ENCODE measurements at places on chromosomes 7 and 10. TPM values are rescaled to one million over a fixed set of nuclear protein-coding genes. Genes with fewer than 3 reads are reported as not detected.
A peak's percentile ranks its signal among the peaks of the same experiment; 100 is the strongest.

ACTL6B gene
- total RNA-seq = not detected

TES gene
- total RNA-seq = 215 TPM

JCAD gene
- total RNA-seq = 46.3 TPM

MCM7 gene
- total RNA-seq = 23.6 TPM

ITGB8 gene
- total RNA-seq = 11.9 TPM

GIMAP7 gene
- 21.4 TPM for total RNA-seq

- DNase-seq = no peak
- H3K27me3 ChIP-seq = no peaks in the 10 kb centered on the region
These were observed 103.9 kb downstream of the LRRC4 start for GRCh38 chr7:127927348-127927696.

GRCh38 chr7:2237109-2237602 lies 4.4 kb upstream of the MAD1L1 start:
- H3K36me3 ChIP-seq = peaks cover 28% of the 10 kb centered on the region
- no peak for DNase-seq
- H3K4me3 ChIP-seq = no peak overlapping the region
- H3K27ac ChIP-seq = peak overlapping the region; percentile 54

DNA sequence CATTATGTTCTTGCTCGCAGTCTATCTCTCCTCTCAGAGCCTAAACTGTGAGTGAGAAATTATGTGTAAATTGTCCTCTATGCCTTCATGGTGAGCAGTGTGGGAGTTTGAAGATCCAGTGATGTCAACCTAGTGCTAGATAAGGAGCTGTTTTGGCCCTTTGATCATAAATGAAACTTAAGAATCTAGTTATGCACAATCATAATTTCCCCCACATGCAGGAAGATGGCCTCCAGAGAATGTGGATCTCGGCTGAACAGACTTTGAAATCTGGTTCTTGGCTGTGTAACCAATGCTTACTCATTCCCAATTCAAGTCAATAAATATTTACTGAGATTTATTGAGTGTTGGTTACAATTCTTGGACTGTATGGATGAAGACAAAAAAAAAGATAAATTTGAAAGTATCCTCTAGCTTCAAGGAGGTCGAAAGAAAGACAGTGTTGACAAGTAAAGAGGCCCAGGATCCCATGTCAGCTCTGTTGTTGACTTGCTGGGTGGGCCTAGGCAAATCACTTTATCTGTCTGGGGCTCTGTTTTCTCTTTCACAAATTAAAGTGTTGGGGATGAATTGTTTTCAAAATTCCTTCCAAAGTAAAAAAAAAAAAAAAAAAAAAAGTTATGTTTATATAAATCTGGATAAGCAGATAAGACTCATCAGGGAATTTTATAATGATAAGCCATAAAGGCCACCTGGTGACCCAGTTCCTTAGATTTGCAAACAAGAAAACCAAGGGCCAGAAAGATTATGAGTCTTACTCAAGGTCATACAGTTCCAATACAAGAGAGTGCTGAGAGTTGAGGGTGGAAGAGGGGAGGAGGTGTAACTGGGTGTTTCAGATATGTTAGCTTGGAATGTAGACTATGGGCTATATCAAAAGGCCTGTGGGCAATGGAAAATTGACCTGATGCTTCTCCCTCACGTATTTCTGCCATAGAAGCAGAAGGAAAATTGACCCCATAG lies 969.9 kb downstream of the KCNMA1 start:
- no peaks in the 10 kb centered on the region for H3K36me3 ChIP-seq
- H3K27me3 ChIP-seq = no peaks in the 10 kb centered on the region
- H3K4me3 ChIP-seq = no peak overlapping the region

- H3K4me1 ChIP-seq = no peaks in the 10 kb centered on the region
- H3K27ac ChIP-seq = no peak within 1 kb of the TSS
- peak within 1 kb of the TSS; percentile 53 for H3K4me3 ChIP-seq
- no peaks in the 10 kb centered on the region for H3K27me3 ChIP-seq
- no peak for DNase-seq
These were observed at the start of gene IL2RA for GRCh38 chr10:6062101-6062771. Gene IL2RA (minus strand): TSS chr10:6062367. CDS start chr10:6062151, 216 bp downstream.

GRCh38 chr10:14502431-14502830 lies 171.7 kb upstream of the FRMD4A start:
- no peak overlapping the region for H3K27ac ChIP-seq
- H3K4me1 ChIP-seq = no peaks in the 10 kb centered on the region
- no peaks in the 10 kb centered on the region for H3K27me3 ChIP-seq
- DNase-seq = no peak
- H3K36me3 ChIP-seq = no peaks in the 10 kb centered on the region
- H3K4me3 ChIP-seq = no peak overlapping the region

- no peak overlapping the region for H3K27ac ChIP-seq
- no peaks in the 10 kb centered on the region for H3K4me1 ChIP-seq
- no peak overlapping the region for H3K4me3 ChIP-seq
- no peaks in the 10 kb centered on the region for H3K27me3 ChIP-seq
- H3K36me3 ChIP-seq = no peaks in the 10 kb centered on the region
- no peak for DNase-seq
These were observed 29.4 kb upstream of the AMPH start for GRCh38 chr7:38660427-38661099.

- no peaks in the 10 kb centered on the region for H3K4me1 ChIP-seq
- no peaks in the 10 kb centered on the region for H3K36me3 ChIP-seq
- H3K27ac ChIP-seq = no peak overlapping the region
- H3K4me3 ChIP-seq = no peak overlapping the region
- no peak for DNase-seq
These were observed 146.2 kb upstream of the NFE2L3 start for GRCh38 chr7:26005683-26006410.

DNA sequence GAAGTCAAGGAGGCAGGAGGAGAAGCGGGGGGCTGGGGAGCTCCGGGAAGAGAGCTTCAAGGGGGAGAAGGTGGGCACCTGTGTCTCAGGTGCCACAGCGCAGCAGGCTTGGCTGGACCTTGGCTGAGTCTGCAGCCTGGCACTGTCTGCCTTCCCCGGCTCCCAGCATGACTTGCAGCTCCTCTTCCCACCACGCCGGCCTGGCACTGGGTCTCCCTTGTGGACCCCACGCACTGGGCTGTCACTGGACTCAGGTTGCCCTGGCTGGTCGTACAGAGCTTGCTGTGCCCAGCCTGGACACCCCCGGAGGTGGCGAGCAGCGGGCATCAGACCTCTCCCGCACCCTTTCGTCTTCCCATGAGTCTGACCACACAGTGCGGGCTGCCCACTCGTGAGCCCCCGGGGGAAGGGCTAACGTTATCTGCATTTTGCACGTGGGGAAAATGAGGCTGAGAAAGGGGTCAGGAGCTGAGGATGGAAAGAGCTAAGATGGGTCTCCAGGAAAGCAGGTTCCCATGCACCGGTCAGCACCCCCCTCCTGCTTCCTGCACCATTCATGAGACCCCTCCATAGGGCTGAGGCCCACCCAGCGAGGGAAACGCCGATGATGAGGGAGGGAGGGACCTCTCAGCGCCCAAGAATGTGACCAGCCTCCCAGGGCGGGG lies 40.3 kb upstream of the PSMG3 start:
- H3K27ac ChIP-seq = no peak overlapping the region
- no peak overlapping the region for H3K4me3 ChIP-seq
- no peaks in the 10 kb centered on the region for H3K36me3 ChIP-seq
- H3K27me3 ChIP-seq = no peaks in the 10 kb centered on the region
- no peak for DNase-seq

GRCh38 chr10:102537367-102537766 lies 33.6 kb downstream of the SUFU start:
- H3K27me3 ChIP-seq = no peaks in the 10 kb centered on the region
- H3K36me3 ChIP-seq = no peaks in the 10 kb centered on the region
- DNase-seq = no peak
- H3K4me3 ChIP-seq = no peak overlapping the region

- H3K27ac ChIP-seq = peak overlapping the region; percentile 96
- peak overlapping the region; percentile 59 for H3K4me3 ChIP-seq
- H3K27me3 ChIP-seq = no peaks in the 10 kb centered on the region
- no peaks in the 10 kb centered on the region for H3K36me3 ChIP-seq
- peaks cover 63% of the 10 kb centered on the region for H3K4me1 ChIP-seq
These were observed 89.2 kb downstream of the RNF216 start for GRCh38 chr7:5692112-5692844.

DNA sequence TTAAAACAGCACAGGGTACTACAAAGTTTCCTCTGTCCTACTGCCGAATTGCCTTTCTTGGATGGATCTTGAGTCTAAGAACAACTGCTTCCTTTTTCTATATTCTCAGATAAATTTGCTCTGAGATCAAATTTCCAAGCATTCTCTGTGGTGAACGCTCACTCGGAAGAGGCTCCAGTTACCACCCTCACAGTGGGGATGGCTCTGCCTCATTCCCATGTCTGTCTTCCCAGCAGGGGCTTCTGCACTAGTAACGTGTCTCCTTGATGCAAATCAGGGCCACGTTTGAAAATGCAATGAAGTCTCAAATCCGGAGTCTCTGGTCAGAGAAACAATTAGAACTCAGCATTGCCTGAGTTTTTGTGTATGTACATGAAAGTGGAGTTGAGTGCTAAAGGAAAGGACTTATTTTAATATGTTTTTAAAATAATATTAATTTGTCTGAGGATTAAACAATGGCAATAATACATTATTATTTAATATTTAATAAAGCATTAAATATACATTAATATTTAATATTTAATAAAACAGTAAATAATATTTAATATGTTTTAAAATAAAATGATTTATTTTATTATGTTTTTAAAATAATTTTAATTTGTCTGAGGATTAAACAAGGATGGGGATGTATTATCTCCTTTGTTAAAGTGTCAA lies 61.8 kb downstream of the INHBA start:
- H3K27me3 ChIP-seq = no peaks in the 10 kb centered on the region
- no peaks in the 10 kb centered on the region for H3K4me1 ChIP-seq
- no peaks in the 10 kb centered on the region for H3K36me3 ChIP-seq
- no peak for DNase-seq
- no peak overlapping the region for H3K4me3 ChIP-seq
- no peak overlapping the region for H3K27ac ChIP-seq

GRCh38 chr7:22858640-22859561 lies 36.3 kb upstream of the TOMM7 start:
- H3K4me1 ChIP-seq = peaks cover 17% of the 10 kb centered on the region
- DNase-seq = no peak
- no peaks in the 10 kb centered on the region for H3K36me3 ChIP-seq
- H3K4me3 ChIP-seq = no peak overlapping the region
- peak overlapping the region; percentile 73 for H3K27ac ChIP-seq

DNA sequence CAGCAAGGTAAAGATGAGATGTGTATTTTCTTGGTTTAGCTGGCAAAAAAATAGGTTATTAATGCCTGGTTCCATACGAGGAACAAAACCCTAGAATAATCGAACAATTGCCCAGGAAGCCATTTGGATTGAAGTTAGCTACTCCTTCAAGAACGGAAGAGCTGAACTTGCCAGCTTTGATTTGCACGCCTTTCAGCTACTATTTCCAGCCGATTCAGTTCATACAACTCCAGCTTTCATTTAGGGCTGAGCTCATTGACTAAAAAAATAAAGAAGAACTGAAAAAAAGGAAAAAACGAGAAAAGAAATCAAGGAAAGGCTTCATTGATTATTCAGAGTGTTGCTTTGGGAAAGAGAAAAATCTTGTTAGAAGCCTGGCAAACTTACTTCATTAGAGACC lies 60.4 kb downstream of the PTN start:
- no peak overlapping the region for H3K27ac ChIP-seq
- H3K4me3 ChIP-seq = no peak overlapping the region
- H3K4me1 ChIP-seq = no peaks in the 10 kb centered on the region
- no peaks in the 10 kb centered on the region for H3K36me3 ChIP-seq
- no peaks in the 10 kb centered on the region for H3K27me3 ChIP-seq
- DNase-seq = no peak

- no peak for DNase-seq
- no peaks in the 10 kb centered on the region for H3K27me3 ChIP-seq
- no peak overlapping the region for H3K27ac ChIP-seq
These were observed 74.5 kb downstream of the C1GALT1 start for GRCh38 chr7:7256731-7257274.

- H3K4me1 ChIP-seq = no peaks in the 10 kb centered on the region
- H3K36me3 ChIP-seq = no peaks in the 10 kb centered on the region
- H3K4me3 ChIP-seq = no peak overlapping the region
- no peak for DNase-seq
- no peaks in the 10 kb centered on the region for H3K27me3 ChIP-seq
These were observed 180.8 kb upstream of the CACNA2D1 start for GRCh38 chr7:82624337-82624736.

DNA sequence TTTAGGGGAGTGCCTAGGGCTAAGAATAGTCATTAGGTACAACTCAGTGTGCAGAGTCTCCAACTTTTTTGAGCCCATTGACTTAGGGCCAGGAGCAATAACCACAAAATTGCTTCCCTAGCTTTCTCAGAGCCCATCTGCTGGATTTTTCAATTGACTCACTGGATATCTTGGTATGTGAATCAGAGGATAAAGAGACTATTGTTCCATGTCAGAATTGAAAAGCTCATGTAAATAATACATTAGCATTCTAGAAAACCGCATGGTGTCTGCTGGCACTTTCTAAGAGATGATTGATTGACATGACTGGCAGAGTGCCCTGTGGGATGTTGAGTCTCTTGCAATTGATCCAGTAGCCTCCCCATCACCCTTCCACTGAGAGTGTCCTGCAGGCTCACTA lies 246.2 kb downstream of the CCDC7 start:
- H3K4me3 ChIP-seq = no peak overlapping the region
- peaks cover 5% of the 10 kb centered on the region for H3K36me3 ChIP-seq
- no peaks in the 10 kb centered on the region for H3K27me3 ChIP-seq

DNA sequence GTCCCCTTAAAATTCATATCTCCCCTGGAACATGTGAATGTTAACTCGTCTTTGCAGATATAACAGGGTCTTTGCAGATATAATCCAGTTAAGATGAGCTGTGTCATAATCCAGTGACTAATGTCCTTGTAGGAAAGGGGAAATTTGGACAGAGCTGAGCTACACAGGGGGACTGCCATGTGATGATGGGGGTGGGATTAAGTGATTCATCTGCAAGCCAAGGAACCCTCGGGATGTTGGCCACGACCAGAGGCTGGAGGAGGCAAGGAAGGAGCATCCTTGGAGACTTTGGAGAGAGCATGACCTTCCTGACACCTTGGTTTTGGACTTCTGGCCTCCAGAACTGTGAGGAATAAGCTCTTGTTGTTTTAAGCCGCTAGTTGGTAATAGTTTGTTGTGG lies 153.9 kb upstream of the PCBD1 start:
- no peak for DNase-seq
- H3K27ac ChIP-seq = no peak overlapping the region
- no peak overlapping the region for H3K4me3 ChIP-seq
- no peaks in the 10 kb centered on the region for H3K36me3 ChIP-seq
- no peaks in the 10 kb centered on the region for H3K4me1 ChIP-seq

GRCh38 chr7:57867884-57868701 lies 418.1 kb downstream of the ZNF716 start:
- no peaks in the 10 kb centered on the region for H3K27me3 ChIP-seq
- no peaks in the 10 kb centered on the region for H3K36me3 ChIP-seq
- peak overlapping the region; percentile 68 for H3K4me3 ChIP-seq
- no peak overlapping the region for H3K27ac ChIP-seq
- no peaks in the 10 kb centered on the region for H3K4me1 ChIP-seq

- H3K27me3 ChIP-seq = no peaks in the 10 kb centered on the region
- no peak overlapping the region for H3K4me3 ChIP-seq
- H3K27ac ChIP-seq = no peak overlapping the region
These were observed 45.9 kb upstream of the ANTXRL start for GRCh38 chr10:46240684-46241565.

GRCh38 chr10:31194986-31195385 lies 124.0 kb upstream of the ZEB1 start:
- no peak for DNase-seq
- H3K4me1 ChIP-seq = no peaks in the 10 kb centered on the region
- H3K27me3 ChIP-seq = no peaks in the 10 kb centered on the region

All from thoracic aorta (tissue), 2 donors.